ENCODE measurements at places on chromosomes 12 and 14.

- no peak for DNase-seq
Observed at GRCh38 chr12:2325519-2325918, 272.7 kb downstream of the CACNA1C start.

GRCh38 chr12:81874586-81874985, 115.4 kb upstream of the PPFIA2 start:
- DNase-seq = no peak

GRCh38 chr12:66648033-66648735, 30.7 kb downstream of the GRIP1 start:
- DNase-seq = no peak

DNA sequence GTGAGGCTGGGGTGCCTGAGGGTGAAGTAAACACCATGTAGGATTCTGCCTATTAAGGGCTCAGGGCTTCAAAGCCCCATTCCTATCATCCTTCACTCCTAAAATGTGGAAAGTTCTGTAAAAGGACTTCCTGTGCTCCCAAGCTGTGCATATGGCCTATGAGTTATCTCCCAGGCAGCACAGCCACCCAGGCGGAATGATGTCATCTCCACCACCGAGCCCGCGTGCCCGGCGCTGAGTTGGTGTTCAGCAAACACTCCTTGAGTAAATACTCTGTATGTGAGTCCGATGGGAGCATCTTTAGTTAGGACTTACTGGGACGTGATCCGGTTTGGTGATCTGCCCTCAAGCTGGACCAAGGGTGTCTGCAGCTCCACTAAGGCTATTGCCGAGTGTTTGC, 437.3 kb downstream of the MED13L start:
- no peak for DNase-seq

- no peak for DNase-seq
Observed at GRCh38 chr12:5560265-5560664, 128.4 kb downstream of the NTF3 start.

- DNase-seq = no peak
Observed at GRCh38 chr14:53828820-53829219, 127.8 kb downstream of the BMP4 start.

DNA sequence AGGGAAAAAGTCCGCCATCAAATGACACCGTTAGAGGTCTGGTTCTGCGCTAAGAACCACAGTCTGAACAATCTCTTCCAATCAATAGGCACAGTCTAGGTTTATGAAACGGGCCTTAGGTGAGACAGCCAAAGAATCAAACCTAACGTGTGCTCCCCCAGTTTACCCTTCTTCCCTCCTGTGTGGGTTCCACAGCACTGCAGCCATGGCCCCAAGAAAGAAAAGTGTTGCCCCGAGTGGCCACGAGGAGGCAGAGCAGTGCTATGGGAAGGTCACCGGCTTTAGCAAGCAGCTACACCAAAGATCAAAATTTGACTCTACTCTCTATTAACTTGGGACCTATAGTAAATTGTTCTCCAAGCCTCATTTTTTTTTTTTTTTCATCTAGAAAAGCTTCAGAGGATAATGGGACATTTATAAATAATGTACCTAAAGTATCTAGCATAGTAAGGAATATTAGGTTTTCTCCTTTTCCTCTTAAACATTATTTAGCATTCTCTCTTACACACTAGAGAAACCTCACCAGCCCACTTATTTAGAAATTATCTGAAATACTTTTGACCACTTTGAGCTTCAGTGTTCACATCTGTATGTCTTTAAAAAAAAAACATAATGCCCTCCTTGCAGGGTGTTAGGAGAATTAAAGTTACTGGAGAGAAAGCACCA, 70.2 kb upstream of the GPHB5 start:
- DNase-seq = peak; percentile 65

DNA sequence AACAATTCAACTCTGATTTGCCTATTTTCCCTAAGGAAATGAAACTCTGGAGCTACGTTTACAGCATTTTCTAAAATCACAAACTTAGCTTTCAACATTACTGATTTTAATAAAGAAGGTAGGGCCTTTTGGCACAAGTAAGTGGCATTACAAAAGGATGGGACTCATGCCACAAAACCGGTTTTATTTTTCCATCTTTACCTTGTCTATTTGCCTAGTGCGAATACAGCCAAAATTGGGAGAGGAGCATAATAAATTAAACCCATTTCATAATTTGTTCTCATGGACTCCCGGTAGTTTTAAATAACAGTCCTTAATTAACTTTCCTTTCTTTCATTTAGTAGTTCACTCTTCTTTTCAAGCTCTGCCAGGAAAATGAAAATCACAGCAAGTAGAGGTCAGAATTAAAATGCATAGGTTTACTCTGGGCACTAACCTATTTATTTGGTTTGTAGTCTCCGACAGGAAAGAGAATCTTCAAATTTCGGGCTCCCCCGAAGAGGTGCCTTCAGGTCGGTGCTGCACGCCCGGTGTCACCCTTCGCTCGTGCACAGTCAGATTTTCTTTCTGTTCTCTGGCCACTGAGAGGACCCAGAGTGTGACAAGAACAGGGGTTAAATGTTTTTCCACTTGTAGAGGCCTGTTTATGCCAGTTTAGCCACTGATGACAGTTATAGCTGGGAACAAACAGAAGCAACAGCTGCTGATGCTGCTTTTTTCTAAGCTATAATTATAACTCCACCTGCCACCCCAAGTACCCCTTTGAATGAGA, at the start of gene BEST3:
Gene BEST3 (minus strand): TSS at position 535 of the 772 bp plus-strand sequence. CDS start 1,505 bp downstream, outside the sequence.
- DNase-seq = peak; percentile 92

- DNase-seq = no peak
Observed at GRCh38 chr12:132182711-132183365, 38.6 kb downstream of the NOC4L start.

DNA sequence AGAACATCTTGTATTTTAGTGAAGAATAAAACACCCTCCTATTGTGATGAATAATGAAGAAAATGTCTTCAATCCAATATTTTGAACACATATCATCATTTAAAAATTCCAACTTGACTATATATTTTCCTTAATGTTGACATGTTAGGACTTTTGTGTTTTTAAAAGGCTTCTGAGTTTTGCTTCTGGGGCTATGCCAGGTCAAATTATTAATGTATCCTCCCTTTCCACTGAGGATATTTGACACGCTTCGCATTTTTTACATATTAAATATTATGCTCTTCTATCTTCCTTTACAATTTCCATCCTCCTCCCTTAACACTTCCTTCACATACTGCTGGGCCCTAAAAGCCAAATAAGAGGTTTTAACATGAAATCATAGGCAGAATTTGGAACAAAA, 20.6 kb downstream of the RERG start:
- DNase-seq = no peak

DNA sequence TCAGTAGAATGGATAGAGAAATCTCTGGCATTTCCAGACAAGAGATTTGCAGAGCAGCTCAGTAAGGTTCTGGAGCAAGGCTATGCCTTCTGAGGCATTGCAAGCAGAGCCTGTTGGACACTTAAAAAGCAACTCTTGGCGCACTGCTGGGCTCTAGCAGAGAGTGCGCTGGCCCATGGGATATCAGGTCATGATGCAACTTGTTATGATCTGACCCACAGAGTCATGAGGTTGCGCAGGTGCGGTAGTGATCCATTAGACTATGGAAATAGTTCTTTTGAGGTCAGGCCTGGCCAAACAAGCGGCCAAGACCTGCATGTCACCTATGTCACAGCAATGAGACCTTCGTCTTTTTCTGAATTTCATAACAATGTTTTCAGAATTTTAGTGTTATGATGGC, 168.6 kb downstream of the TMTC3 start:
- no peak for DNase-seq

GRCh38 chr12:70305794-70306193, 60.3 kb upstream of the KCNMB4 start:
- DNase-seq = no peak

DNA sequence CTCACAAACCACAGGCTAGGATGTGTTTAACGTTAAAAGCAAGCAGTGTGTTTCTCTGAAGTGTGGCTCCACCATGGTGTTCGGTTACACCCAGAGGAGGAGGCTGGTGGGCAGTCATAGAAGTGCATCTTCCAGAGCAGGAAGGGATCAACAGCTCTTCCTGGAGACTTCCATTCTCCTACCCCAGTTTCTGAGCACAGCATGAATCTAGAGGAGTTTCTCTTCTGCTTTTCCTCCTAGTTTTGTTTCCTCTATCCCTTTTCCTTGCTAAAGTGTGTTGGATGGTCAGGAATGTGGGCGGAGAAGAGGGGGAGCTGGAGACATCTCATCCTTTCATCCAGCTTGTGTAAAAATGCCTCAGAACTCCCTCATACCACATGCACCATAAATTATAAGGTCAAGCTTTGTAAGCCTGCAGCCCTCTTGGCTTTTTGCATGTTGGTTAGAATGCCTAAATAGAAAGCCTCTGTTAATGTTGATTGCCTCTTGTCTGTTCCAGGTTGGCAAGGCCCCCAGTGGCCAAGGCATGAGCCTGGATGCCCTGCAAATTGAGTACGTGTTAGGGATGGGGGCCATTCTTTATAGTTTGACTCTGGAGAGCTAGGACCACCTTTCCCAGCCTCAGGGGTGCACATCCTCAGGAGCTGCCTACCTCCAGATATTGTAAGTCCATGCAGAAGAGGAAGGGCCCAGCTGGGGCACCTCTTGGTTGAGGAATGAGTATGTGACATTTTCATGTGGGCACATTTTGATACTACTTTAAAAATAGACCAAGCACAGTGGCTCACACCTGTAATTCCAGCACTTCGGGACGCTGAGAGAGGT, 4.0 kb upstream of the CKAP4 start:
- no peak for DNase-seq

DNA sequence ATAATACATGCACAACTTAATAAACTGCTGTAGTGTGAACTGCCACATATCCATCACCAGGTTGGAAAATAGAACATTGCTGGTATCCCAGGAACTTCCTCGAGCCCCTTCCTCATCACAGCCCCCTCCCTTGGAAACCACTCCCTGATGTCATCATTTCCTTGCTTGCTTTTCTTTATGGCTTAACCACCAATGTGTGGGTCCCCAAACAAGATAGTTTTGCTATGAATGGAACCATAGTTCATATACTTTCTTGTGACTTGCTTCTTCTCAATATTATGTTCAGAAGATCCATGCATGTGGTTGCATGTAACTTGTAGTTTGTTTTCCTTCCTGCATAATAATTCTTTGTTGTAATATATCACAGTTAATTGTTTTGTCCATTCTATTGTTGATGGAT, 8.9 kb upstream of the WNT5B start:
- DNase-seq = no peak

DNA sequence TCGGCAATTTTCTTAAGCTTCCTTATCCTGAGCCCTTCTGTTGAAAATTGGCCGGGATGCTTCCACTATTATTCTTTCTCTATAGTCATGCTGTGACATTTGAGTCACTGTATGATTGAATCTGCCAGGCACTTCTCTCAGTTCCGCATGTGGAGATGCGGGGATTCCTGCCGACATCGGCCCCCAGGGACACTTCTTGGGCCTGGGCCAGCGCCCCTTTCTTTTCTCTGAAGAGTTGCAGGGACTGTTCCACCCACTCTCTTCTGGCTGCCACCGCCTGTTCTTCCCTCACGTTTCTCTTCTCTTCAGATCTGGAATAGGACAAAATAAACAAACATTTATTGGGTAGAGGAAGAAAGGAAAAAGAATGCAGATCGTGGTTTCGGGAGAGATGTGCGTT, 310.1 kb downstream of the ETNK1 start:
- DNase-seq = no peak

DNA sequence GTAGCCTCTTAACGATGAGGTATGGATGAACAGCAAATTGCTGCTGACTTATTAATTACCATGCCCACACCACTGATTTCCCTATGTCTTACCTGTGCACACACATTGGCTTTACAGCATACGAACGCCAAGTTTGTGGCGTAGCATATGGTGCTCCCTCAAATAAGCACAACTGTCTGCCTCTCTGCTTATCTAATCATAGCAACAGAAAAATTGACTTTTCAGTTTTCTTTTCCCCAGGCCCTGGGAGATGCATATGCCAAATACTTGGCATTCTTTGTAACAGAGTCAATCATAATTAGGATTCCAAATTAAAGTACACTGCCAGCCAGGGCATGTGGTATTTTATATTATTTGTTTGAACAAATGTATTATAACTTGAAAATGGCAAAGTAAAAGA, 625.5 kb downstream of the DIO2 start:
- no peak for DNase-seq

GRCh38 chr14:75050852-75051555, at the start of gene MLH3:
TSS of gene MLH3 (minus strand) at chr14:75051467. CDS start at chr14:75049655, 1,812 bp downstream.
- peak; percentile 68 for DNase-seq

DNA sequence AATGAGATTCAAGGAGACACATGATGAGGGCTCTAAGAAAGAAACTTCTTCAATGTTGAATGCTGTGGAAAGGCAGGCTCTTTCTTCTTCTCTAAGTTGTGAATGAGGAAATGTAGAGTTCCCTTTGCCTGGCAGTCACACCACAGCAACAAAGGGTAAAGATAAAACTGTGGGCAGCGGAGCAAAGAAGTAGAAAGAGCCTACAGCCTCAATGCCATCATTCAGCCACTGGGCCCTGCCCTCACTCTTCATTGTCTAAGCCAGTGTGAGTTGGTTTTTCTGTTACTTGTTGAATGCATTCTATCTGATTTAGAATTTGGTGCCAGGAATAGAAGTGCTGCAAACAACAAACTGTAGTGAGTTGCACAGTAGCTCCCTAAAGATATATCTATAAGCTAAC, 12.2 kb downstream of the SDR9C7 start:
- no peak for DNase-seq

GRCh38 chr14:85688006-85688405, 158.1 kb downstream of the FLRT2 start:
- DNase-seq = no peak

DNA sequence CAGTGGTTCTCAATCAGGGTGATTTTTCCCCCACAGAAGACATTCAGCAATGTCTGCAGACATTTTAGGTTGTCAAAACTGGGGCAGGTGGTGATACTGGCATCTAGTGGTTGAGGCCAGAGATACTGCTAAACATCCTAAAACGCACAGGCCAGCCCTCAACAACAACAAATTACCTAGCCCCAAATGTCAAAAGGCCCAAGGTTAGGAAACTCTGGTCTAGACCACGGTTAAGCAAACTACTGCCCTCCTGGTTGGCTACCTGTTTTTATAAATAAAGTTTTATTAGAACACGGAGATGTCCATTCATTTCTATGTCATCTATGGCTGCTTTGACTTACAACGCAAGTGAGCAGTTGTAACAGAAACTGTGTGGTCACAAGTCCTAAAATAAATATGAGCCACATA, 186.7 kb downstream of the EFCAB11 start:
- DNase-seq = peak; percentile 81

- DNase-seq = no peak
Observed at GRCh38 chr12:111942557-111942956, 70.4 kb downstream of the TMEM116 start.

GRCh38 chr14:30977752-30978151, 47.7 kb upstream of the AP4S1 start:
- DNase-seq = no peak

All from OCI-LY7 (cell line).